Breast epithelium (tissue), 4 donors: ENCODE measurements at places on chromosomes 2 and 18. TPM values are rescaled to one million over a fixed set of nuclear protein-coding genes. Genes with fewer than 3 reads are reported as not detected.
A peak's percentile ranks its signal among the peaks of the same experiment; 100 is the strongest.

DNA sequence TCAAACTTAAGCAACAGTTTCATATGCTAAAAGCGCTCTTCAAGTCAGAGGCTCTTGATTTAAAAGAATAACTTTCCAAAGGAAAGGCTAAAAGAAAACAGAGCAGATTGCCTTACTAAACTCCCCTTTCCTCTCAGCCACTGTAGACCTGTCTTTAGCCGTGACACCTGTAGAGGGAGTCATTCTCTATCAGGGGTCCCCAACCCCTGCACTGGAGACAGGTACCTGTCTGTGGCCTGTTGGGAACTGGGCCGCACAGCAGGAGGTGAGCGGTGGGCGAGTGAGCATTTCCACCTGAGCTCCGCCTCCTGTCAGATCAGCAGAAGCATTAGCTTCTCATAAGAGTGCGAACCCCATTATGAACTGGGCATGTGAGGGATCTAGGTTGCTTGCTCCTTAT is 9.6 kb downstream of the SLC14A1 start:
- no peaks in the 10 kb centered on the region for H3K4me1 ChIP-seq
- no peak overlapping the region for H3K4me3 ChIP-seq
- H3K27ac ChIP-seq, result no peak overlapping the region
- no peaks in the 10 kb centered on the region for H3K27me3 ChIP-seq
- no peaks in the 10 kb centered on the region for H3K36me3 ChIP-seq
- no peak for DNase-seq

GRCh38 chr18:48007955-48008701 is 77.7 kb upstream of the SMAD2 start:
- no peaks in the 10 kb centered on the region for H3K27me3 ChIP-seq
- peak overlapping the region; percentile 76 for H3K27ac ChIP-seq
- peak; percentile 69 for DNase-seq
- no peaks in the 10 kb centered on the region for H3K36me3 ChIP-seq
- H3K4me3 ChIP-seq, result peak overlapping the region; percentile 90
- H3K4me1 ChIP-seq, result peaks cover 2% of the 10 kb centered on the region

DNA sequence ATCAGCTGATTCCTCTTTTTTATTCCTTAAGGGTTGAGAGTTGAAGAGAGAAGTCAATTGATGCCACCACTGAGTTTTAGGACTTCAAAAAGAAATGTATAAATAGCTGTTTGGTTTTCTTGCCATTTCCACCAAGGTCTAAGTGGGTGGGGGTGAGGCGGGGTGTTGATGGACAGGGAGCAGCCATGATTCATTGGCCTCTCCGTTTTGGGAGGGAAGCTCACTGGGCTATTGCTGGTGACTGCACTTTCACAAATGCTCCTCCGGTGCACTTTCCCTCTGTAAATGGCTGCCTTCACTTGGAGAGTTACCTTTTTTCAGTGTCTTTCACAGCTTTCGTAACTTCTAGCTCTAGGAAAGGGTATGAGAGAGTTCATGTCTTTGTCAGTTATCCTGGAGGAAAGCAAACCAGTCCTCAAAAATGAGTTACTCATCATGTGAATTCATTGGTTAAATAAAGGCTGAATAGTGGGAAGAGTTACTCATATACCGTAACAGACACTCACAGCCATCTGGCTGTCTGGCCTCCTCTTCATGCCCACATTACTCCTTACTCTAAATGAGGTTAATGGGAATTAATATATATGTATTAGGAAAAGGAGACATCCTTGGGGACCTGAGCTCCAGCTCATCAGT is 17.4 kb upstream of the CTAGE1 start:
- H3K27ac ChIP-seq, result no peak overlapping the region
- no peak overlapping the region for H3K4me3 ChIP-seq
- no peak for DNase-seq
- no peaks in the 10 kb centered on the region for H3K36me3 ChIP-seq

The MC5R gene
- total RNA-seq, result not detected

GRCh38 chr18:6842081-6842480 is 112.6 kb downstream of the ARHGAP28 start:
- no peak for DNase-seq
- no peaks in the 10 kb centered on the region for H3K36me3 ChIP-seq
- H3K27me3 ChIP-seq, result no peaks in the 10 kb centered on the region
- H3K4me1 ChIP-seq, result no peaks in the 10 kb centered on the region
- H3K4me3 ChIP-seq, result no peak overlapping the region

DNA sequence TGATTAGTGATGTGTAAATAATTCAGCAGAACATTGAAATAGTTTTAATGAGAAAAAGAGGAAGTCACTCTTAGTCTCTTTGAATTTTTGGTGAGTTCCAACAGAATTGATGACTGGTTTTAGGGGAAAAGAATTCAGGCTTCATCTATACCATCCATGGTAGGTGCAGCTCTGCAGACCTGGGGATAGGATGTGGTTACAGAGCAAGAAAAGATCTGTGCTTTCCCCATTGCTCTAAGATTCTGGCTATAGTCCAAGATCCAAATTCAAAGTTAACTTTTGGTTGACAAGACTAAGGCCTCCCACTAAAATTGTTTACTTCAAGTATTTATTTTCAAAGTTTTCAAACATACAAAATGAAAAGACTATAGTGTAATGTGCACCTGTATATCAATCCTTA is 3.6 kb downstream of the UGT1A10 start:
- no peak for DNase-seq
- H3K27ac ChIP-seq, result no peak overlapping the region
- H3K4me1 ChIP-seq, result no peaks in the 10 kb centered on the region
- no peak overlapping the region for H3K4me3 ChIP-seq
- no peaks in the 10 kb centered on the region for H3K27me3 ChIP-seq

DNA sequence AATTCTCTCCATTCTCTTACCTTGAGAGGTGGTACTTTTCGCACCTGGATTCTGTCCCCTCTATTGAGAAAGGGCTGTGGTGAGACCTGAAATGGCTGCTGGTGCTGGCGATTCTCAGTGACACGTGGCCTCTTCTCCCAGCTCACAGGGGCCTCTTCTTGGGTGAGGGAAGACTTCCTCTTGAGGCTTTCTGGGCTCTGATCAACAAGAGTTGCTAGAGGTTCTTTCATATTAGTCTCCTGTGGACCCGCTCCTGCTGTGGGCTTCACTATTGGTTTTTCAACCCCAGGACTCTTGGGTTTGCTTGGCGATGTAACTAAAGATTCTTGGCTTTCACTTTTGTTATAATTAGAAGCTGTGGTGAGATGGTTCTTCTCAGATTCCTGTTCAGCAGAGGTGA is 76.3 kb upstream of the DTNB start:
- H3K4me3 ChIP-seq, result no peak overlapping the region
- H3K4me1 ChIP-seq, result no peaks in the 10 kb centered on the region
- no peaks in the 10 kb centered on the region for H3K27me3 ChIP-seq
- H3K36me3 ChIP-seq, result no peaks in the 10 kb centered on the region

DNA sequence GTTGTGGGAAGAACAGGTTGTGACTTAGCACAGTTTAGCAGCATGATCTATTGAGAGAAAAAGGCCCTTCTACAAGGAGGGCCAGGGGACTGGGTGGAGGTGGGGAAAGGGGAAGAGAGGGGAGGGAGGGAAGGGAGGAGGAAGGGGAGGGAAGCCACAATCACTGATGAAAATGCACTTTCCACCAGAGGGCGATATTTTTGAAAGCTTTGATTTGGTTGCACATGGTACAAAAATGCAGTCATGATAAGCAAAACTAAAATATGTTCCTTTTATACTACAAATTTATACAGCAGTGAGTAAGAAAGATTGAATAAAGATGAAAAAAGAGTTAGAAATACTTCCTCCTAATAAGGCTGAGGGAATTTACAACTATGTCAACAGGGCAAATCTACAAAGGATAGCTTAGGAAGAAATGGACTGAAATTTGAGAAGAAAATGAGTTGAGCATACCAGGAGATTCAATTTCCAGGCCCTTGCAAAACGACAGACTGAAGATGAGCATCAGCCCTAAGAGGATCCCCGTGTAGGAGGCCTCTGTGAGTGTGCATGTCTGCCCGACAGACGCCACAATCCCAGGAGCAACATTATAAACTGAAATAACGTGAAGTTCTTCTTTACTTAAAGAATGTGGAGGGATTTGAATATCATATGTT is 17.2 kb downstream of the SH3YL1 start:
- no peak overlapping the region for H3K4me3 ChIP-seq
- peaks cover 3% of the 10 kb centered on the region for H3K36me3 ChIP-seq
- H3K27ac ChIP-seq, result no peak overlapping the region
- H3K4me1 ChIP-seq, result no peaks in the 10 kb centered on the region

GRCh38 chr18:13513021-13513420 is 213.3 kb downstream of the FAM210A start:
- H3K4me1 ChIP-seq, result no peaks in the 10 kb centered on the region
- no peaks in the 10 kb centered on the region for H3K27me3 ChIP-seq
- no peaks in the 10 kb centered on the region for H3K36me3 ChIP-seq

The MTCL1 gene
- total RNA-seq, result 7.2 TPM

GRCh38 chr2:68466361-68466777 is 725 bp downstream of the FBXO48 start:
- no peaks in the 10 kb centered on the region for H3K27me3 ChIP-seq
- no peak for DNase-seq
- H3K4me1 ChIP-seq, result peaks cover 7% of the 10 kb centered on the region
- H3K36me3 ChIP-seq, result no peaks in the 10 kb centered on the region

DNA sequence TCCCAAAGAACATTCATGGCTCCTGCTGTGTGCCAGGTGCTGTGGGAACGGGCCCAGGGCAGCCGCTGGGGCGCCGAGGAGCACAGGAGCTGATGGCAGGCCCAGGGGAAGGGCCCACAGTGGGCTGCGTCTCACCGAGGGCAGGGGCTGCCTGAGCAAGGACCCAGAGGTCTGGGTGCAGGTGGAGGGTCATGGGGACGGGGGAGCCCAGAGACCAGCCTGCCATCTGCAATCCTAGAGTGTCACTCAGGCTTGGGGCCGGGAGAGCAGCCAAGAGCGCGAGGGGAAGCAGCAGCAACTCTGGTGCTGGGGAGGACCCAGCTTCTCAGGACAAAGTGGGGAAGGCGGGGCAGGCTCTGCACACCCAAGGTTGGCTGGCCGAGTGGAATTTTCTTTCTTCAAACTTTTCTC is 207.4 kb downstream of the HDAC4 start:
- no peaks in the 10 kb centered on the region for H3K27me3 ChIP-seq
- no peaks in the 10 kb centered on the region for H3K4me1 ChIP-seq
- no peak overlapping the region for H3K27ac ChIP-seq

The LAMA1 gene
- 14.7 TPM for total RNA-seq

- H3K27me3 ChIP-seq, result no peaks in the 10 kb centered on the region
- H3K27ac ChIP-seq, result peak overlapping the region; percentile 85
- no peak for DNase-seq
- H3K4me3 ChIP-seq, result no peak overlapping the region
- H3K4me1 ChIP-seq, result peaks cover 14% of the 10 kb centered on the region
These were observed 16.4 kb upstream of the CYP1B1 start for GRCh38 chr2:38092196-38092902.

DNA sequence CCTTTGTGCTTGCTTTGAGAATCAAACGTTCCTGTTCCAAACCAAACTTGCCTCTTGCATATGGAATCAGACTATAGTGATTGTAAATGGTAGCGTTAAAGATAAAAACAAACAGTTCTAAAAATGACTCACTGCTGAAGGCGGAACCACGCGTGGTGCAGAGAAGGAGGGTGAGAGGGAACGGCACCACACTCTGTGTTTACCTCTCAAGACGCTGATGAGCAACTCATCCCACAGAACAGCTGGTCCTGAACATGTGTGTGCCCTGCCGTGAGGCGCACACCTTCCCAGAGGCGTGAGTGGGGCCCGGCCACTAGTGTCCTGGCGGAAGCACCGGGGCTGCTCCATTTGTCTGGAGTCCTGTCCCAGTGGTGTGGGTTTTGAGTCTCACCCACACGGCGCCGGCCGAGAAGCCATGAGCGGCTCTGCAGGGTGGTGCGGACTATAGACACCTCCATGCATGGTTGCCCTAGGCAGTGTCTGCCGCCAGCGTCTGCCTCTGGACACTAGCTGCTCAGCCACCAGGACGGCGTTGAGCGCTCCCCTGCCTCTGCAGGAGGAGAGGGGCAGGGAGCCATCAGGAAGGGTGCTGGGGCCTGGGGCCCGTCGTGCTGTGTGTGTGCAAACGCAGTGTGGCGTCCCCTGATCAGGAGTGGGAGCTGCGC is 52.1 kb downstream of the NFATC1 start:
- H3K4me1 ChIP-seq, result no peaks in the 10 kb centered on the region
- no peak overlapping the region for H3K27ac ChIP-seq
- no peaks in the 10 kb centered on the region for H3K27me3 ChIP-seq

The GYPC gene
- 181 TPM for total RNA-seq

GRCh38 chr2:99338029-99338585 is 918 bp downstream of the EIF5B start:
- H3K4me3 ChIP-seq, result peak overlapping the region; percentile 85
- DNase-seq, result no peak
- no peaks in the 10 kb centered on the region for H3K4me1 ChIP-seq
- no peaks in the 10 kb centered on the region for H3K36me3 ChIP-seq

DNA sequence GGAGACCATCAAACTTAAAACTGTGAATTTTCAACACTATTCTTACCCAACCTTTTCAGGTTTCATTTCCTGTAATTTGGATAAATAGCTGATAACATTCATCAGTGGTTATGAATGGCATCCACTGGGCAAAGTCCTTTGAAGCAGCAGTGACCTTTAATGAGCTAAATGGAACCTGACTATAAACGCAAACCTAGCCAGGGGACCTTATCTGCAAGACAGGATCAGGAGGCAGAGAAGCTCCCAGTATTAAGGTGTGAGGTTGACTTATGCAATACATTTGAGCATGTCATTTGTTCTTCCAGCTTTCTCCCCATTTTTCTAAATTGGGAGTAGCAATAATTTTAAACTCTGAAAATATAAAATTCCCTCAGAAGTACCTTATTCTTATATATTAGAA is 38.4 kb downstream of the CREG2 start:
- no peaks in the 10 kb centered on the region for H3K36me3 ChIP-seq
- no peaks in the 10 kb centered on the region for H3K4me1 ChIP-seq
- H3K27me3 ChIP-seq, result no peaks in the 10 kb centered on the region
- no peak overlapping the region for H3K27ac ChIP-seq
- no peak overlapping the region for H3K4me3 ChIP-seq

The IL18RAP gene
- 1.4 TPM for total RNA-seq

The VSNL1 gene
- total RNA-seq, result 2.6 TPM

DNA sequence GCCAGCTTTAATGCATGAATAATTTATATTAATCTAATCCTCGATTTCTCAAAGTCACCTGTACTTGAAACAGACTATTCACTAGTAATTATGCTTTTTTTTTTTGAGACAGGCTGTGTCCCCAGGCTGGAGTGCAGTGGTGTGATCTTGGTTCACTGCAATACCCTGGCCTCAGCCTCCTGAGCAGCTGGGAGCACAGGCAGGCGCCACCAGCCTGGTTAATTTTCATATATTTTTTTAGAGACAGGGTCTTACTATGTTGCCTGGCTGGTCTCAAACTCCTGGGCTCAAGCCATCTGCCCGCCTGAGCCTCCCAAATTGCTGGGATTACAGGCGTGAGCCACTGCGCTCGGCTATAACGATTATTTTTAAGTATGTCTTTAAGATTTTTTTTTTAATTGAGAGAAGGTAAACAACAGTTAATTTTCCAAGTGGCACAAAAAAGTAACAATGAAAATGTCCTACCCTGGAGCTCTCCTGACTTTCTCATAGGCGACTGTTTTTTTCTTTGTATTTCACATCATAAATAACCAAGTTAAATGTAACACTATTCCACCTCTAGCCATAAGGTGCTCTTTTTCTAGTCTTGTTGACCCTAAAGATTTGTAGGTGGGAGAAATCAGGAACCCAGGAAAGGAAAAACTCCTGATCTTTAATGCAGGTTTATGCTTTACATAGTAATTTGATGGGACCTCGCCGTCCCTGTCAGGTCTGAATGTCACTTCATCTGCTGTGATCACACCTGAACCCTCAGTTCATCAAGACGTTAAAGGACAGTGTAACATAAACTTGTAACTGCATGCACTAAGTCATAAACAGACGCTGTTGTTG is 1.3 kb upstream of the ANKRD12 start:
- peak overlapping the region; percentile 88 for H3K4me3 ChIP-seq
- no peaks in the 10 kb centered on the region for H3K27me3 ChIP-seq
- H3K4me1 ChIP-seq, result peaks cover 6% of the 10 kb centered on the region
- H3K36me3 ChIP-seq, result no peaks in the 10 kb centered on the region
- DNase-seq, result no peak
